ENCODE measurements at places on chromosomes 4 and X.

- DNase-seq = peak; percentile 1
Measured at GRCh38 chrX:119118780-119119395, 8.7 kb downstream of the KIAA1210 start.

GRCh38 chr4:108072300-108072699 is 82.6 kb downstream of the HADH start:
- no peak for DNase-seq

DNA sequence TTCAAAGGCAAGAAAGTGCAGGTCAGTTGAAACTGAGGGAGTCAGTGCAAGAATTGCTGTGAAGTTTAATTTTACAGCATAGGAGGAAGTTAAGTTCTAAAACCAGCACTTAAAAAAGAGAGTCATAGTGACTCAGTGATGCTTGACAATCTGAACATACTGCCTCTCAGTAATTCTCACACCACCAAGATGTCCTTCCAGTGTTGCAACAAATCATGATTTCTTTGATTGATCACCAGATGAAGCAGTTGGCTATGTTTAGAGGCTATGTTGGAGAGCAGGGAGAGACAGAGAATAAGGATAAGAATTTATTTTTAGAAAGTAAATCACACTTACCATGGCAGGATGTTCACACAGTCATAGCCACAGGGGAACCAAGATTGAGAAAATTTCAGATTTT is 13.2 kb downstream of the TRIM2 start:
- no peak for DNase-seq

- no peak for DNase-seq
Measured at GRCh38 chr4:72974694-72975487, 94.6 kb downstream of the COX18 start.

DNA sequence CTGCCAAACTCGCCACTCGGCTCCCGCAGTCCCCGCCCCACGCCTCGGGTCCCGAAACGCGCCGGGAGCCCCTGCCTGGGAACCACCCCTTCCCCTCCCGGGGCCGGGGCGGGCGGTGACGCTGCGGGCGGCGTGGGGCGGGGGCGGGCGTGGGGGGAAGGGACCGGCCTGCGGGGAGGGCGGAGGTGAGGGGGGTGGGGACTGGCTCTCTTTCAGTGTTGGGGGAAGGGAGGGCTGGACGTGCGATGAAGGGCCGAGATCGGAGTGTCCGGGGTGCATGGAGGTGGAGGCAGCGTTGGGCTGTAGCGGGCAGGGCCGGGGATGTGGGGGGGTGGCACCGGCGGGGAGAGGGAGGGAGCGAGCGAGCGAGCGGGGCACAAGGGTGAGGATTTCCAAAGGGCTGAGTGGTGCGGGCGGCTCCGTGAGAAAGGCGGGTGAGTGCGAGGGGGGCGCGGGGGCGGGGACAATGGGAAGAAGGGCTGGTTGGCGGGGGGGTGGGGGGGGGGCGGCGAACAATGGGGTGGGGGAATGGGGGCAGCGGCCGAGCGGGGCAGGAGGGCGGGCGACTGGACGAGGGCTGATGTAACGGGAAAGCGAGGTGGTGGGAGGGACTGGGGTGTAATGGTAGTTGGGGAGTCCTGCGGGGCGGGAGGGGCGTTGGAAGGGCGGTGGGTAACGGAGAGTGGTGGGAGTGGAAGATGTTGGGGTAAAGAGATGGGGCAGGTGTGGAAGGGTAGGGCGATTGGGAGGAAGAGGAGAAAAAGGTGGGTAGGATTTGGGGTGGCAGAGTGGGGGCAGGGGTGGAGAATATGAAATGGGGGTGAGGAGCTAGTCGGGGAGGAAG is 578 bp downstream of the DCUN1D4 start:
- DNase-seq = peak; percentile 35

All from stimulated activated CD8-positive, alpha-beta memory T cell treated with anti-CD3 and anti-CD28 coated beads, Interleukin-15, amount 100 ng/mL, for 24 hours (primary cell).